ENCODE measurements at places on chromosomes 1 and 21.

DNA sequence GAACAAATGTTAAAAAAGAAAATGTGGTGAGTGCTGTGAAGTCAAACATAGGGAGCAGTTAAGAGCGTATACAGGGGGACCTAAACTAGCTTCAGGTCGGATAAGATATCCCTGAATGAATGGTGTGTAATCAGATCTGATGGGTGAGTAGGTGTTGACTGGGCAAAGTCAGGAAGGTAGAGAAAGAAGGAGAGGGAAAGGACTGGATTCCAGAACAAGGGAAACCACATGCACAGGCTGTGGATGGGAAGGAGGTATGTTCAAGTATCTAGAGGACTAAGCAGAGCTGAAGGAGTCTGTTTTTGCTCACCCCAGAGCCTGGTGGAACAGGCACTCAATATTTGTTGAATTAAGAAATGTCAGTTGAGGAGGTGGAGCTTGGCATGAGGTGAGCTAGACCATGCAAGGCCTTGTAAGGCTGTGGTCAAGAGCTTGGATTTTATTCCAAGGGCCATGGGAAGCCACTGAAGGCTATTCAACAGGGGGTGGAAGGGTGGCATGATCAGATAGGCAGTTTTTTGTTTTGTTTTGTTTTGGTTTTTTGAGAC is 27.4 kb downstream of the MAP7D1 start:
- peak; percentile 82 for DNase-seq
- peaks cover 33% of the 10 kb centered on the region for H3K36me3 ChIP-seq
- peak overlapping the region; percentile 77 for H3K27ac ChIP-seq
- H3K4me1 ChIP-seq = peaks cover 5% of the 10 kb centered on the region
- H3K27me3 ChIP-seq = no peaks in the 10 kb centered on the region
- H3K4me3 ChIP-seq = no peak overlapping the region

DNA sequence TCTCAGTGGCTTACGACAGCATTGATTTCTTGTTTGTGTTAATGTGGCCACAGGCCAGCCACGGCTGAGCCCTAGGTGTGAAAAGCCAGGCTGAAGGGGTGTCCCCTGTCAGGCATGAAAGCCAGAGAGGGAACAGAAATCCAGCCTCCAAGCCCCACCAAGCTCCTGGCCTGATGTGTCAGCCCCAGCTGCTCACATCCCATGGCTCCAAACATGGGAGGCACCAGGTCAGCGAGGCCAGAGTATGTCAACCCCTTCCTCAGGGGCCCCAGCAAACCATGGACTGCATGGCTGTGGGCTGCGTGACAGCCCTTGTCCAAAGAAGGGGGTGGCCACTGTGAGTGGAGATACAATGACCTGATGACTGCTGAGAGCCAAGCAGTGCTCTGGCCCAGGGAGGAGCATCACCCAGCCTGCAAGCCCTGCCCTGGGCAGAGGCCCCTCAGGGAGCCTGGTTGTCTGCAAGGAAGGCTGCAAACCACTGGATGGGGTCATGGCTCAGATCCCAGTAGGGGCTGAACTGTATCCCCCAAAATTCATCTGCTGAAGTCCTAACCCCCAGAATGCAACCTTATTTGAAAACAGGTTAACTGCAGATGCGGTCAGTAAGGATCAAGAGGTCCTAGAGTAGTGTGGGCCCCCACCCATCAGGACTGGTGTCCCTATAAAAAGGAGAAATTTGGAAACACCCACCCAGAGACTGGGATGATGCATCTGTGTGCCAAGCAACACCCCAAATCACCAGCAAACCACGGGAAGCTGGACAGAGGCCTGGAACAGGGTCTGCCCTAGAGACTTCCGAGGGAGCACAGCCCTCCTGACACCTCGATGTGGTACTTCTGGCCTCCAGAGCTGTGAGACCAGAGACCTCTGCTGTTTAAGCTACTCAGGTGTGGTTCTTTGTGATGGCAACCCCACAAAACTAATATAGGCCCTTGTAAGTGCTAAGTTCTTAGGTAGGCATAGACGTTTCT is 3.3 kb upstream of the MX2 start:
- H3K4me1 ChIP-seq = no peaks in the 10 kb centered on the region
- DNase-seq = no peak
- no peak overlapping the region for H3K27ac ChIP-seq
- no peak overlapping the region for H3K4me3 ChIP-seq
- H3K27me3 ChIP-seq = no peaks in the 10 kb centered on the region

- H3K36me3 ChIP-seq = peaks cover 89% of the 10 kb centered on the region
- H3K27ac ChIP-seq = no peak overlapping the region
- no peaks in the 10 kb centered on the region for H3K4me1 ChIP-seq
- DNase-seq = no peak
Measured at GRCh38 chr21:46355161-46356004, 31.4 kb downstream of the PCNT start.

- H3K27ac ChIP-seq = no peak overlapping the region
- H3K27me3 ChIP-seq = no peaks in the 10 kb centered on the region
- H3K4me3 ChIP-seq = no peak overlapping the region
- no peaks in the 10 kb centered on the region for H3K4me1 ChIP-seq
- DNase-seq = no peak
Measured at GRCh38 chr1:185368313-185368855, 51.3 kb upstream of the IVNS1ABP start.

DNA sequence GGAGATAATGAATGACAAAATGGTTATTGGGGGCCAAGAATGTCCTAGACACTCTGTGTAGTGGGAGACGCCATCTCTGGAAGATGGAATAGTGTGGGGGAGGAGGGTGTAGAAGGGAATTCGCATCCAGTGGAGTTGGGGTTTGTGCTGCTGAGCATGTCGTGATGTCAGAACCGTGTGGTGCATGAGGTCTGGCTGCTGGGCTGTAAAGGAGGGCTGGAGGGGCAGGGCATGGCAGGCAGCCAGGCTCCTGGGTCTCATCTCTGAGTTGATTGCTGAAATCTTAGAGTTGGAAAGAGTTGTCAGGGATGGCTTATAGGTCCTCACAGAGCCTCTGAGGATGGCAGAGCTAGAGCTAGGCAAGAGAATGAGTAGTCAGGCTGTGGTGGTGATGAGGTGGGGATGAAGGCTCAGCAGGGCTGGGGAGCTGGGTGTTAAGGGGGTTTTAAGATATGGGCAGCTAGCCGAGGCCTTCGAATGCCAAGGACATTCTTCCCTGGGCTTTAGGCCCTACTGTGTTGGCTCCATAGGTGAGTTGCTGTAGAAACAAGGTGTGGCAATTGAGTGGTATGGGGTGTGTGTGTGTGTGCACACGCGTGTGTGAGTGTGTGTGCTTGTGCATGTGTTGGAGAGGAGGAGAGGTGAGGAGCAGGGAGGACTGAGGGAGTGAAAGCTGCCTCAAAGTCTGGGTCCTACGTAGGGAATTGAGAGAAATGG is 1.9 kb downstream of the PPFIA4 start:
- DNase-seq = no peak
- H3K36me3 ChIP-seq = peaks cover 8% of the 10 kb centered on the region
- peak overlapping the region; percentile 45 for H3K27ac ChIP-seq
- no peaks in the 10 kb centered on the region for H3K4me1 ChIP-seq
